Activated CD4-positive, alpha-beta T cell treated with anti-CD3 and anti-CD28 coated beads, Interleukin-10, Interleukin-2, amounts not matched to agents 100 ng/mL and 50 ng/mL, durations not matched to agents 16 hours and 8 hours (primary cell): ENCODE measurements at places on chromosomes 13 and 19.

DNA sequence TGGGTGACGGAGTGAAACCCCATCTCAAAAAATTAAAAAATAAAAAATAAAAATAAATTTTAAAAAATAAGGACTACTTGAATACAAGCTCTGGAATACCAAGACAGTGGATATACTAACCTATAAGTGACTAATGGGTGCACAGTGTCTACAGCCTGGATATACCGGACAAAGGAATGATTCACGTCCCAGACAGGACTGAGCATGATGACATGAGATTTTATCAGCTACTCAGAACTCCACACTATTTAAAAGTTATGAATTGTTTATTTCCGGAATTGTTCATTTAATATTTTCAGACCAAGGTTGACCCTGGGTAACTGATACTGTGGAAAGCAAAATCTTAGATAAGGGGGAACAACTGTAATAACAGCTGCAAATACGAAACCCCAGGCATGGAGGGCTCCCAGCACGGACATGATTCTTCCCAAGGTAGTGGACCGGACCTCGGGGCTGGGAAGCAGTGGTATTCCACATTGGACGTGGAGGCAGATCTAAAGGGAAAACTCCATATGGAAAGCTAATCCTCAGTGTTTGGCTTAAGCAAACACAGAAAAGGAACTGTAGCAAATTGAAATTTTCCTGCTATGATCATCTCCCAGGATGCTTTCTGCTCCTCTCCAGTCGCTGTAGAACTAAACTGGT lies 102.6 kb upstream of the TSHZ3 start:
- no peak for DNase-seq

DNA sequence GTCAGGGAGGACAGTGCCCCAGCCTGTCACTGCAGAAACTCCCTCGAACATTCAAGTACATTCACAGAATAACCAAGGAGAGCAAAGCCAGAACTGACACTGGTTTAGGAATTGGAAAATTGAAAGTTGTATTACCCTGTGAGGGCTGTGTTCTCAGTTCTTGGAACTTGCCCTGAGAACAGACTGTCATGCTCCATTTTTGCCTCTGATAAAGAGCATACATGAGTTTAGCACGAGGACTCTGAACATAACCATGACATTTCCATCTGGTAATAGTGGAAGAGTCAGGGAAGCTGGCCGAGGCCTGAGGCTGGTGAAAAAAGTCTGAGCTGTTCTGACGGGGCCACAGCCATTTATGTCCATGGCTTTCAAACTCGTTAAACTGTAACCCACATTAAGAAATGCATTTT lies 15.2 kb upstream of the SLC25A30 start:
- no peak for DNase-seq

GRCh38 chr19:14265290-14266036 lies 59.5 kb upstream of the ADGRL1 start:
- DNase-seq: no peak

- DNase-seq: no peak
Observed at GRCh38 chr19:5958074-5958850, 19.7 kb downstream of the RANBP3 start.

DNA sequence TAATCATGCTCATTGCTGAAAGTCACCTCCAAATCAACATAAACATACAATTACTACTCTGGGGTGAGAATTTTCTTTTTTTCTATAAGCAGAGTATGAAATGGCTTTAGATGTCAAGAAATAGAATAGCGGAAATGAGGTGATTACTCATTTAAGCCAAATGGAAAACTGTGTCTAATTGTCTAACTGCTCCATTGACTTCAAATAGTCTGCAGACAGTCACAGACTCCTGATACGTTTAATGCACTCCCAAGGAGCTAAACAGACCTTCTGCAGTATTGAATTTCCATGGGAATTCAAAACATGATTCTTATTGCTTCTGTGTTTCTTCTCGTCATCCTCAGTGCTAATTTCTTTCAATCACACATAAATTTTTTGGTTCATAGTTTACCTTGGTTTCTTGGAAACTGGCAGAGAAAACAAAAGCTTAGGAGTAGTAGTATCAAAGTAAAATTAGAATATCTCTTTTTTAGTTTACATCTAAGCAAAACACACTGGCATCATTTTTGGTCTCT lies 865.2 kb upstream of the SLC10A2 start:
- no peak for DNase-seq

DNA sequence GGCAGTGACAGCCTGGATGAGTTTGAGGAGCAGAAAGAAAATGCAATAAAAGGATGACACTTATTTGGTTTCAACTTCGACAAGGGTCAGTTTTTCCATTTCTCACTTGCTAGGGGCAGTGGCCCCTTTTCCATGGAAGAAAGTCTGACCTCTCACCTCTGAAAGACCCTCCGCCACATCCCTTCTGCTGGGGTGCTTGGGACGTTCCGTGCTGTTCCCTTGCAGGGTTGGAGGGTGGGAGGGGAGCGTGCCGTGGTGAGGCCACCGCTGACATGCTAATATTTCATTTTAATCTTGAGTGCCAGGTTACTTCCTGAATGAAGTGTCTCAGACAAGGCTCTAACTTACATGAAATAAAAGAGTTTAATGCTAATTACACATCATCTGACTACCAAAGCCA lies 5.2 kb upstream of the ZNF536 start:
- no peak for DNase-seq

DNA sequence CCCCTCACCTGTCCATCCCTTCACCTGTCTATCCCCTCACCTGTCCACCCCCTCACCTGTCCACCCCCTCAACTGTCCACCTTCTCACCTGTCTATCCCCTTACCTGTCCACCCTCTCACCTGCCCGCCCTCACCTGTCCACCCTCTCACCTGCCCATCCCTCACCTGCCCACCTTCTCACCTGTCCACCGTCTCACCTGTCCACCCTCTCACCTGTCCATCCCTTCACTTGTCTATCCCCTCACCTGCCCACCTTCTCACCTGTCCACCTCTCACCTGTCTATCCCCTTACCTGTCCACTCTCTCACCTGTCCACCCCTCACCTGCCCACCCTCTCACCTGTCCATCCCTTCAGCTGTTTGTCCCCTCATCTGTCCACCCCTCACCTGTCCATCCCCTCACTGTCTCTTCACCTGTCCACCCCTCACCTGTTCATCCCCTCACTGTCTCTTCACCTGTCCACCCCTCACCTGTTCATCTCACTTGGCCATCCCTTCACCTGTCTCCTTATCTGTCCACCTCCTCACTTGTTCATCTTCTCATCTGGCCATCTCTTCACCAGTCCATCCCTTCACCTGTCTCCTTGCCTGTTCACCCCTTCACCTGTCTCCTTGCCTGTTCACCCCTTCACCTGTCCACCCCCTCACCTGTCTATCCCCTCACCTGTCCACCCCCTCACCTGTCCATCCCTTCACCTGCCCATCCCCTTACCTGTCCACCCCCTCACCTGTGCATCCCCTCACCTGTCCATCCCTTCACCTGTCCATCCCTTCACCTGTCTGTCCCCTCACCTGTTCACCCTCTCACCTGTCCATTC lies 12.7 kb upstream of the KANK2 start:
- DNase-seq: no peak

GRCh38 chr13:41196620-41197019 lies 2.3 kb upstream of the KBTBD7 start:
- DNase-seq: no peak

DNA sequence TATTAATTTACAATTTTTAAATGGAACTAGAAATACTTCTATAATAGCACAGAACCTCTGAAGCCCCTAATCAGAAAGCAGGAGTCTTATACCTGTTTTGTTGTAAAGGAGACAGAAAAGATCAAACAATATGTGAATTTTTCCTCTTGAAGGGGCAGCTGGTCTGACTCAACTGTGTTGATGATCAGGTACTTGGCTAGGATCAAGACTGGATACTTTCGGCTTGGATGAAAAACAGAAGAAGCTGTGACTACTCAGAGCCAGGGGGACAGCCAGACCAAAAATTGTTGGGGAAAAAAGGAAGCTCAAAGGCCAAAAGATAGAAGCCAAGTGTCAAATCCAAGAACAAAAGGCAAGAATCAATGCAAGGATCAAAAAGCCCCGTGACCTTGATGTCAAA lies 195.6 kb downstream of the KCTD12 start:
- no peak for DNase-seq

- DNase-seq: no peak
Observed at GRCh38 chr13:76481738-76482137, 404.5 kb downstream of the KCTD12 start.

DNA sequence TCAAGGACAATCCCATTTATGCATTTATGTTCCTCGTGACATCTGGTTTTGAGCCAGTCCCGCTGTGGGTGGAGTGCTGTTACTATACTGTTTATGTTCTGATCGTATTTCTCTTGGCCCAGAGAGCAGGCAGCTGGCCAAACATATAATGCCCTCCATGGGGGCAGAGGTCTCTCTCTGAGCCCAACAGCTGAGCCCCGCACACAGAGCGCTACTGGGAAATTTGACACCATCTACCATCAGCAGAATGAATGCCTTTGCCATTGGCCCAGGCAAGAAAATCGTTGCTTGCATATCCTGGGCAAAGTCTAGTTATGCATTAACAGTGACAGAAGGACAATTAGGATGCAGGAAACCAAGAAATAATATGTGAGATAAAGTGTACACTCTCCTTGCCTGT lies 126.8 kb upstream of the CACNA1A start:
- DNase-seq: no peak

DNA sequence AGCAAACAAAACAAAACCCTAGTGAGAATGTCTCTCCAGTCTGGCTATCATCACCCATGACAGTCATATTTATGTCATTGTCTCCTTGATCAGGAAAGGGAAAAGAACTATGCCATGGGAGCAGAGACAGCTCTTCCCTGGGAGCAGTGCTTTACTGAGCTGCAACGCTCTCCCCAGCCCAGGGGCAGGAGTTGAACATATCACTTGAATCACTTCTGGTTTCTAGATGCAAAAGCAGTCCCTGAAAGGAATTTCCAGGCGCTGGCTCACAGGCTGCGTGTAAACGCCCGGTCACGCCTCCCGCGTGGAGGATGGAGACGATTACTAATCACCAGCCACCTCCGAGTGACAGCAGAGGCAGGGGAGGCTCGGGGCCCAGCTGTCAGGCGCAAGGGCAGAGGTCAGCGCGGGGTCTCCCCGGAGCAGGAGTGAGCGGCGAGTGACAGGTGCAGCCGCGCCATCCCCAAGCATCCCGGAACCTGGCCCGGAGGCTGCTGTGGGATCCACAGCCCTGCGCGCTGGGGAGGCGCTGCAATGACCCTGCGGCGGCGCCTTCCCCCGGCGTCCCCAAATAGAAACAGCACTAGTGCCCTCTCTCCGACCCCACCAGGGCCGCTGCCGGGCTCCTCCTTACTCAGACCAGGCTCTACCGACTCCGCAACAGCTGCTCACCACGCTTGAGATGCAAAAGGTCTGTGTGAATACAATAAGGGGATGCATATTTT lies 23.5 kb upstream of the DCLK1 start:
- DNase-seq: no peak

- peak; percentile 66 for DNase-seq
Observed at GRCh38 chr19:50341091-50341564, 12.0 kb upstream of the KCNC3 start.

DNA sequence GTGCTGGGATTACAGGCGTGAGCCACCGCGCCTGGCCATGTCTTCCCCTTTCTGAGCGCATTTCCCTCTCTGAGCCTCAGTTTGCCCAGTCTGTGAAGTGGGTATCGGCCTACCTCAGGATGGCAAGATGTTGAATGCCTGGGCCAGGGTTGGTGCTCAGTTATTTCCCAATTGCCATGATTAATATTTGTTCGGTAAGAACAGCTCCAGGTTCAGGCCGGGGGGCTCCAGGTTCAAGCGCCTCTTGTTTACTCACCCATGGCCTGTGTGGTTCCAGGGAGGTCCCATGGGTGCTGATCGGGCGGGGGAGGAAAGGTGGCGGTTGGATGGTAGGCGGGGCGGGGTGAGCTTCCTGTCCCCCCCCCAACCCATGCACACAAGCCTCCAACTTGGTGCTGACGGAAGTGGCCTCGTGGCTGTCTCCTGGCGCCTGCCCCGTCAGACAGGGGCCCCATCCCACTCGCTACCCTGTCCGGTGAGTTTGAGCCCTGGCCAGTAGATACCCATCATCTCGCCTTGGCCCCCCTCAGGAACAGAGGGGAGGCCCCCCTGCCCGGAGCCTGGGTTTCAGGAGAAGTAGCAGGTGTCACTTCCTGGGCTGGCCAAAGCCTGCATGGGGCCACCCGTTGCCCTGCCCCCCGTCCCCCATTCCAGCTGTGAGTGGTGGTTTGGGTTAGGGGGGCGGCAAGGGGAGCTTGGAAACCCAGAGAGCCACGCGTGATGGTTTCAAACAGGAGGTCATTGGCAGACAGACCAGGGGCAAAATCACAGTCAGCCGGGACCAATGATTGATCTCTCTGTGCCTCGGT lies at the start of gene FCHO1:
TSS of gene FCHO1 (plus strand) at position 375 of the 809 bp plus-strand sequence. CDS start 3,688 bp downstream, outside the sequence.
- peak; percentile 92 for DNase-seq

GRCh38 chr13:48411147-48411794 lies 1.6 kb downstream of the LPAR6 start:
- no peak for DNase-seq

- DNase-seq: no peak
Observed at GRCh38 chr19:10226021-10226375, 5.1 kb downstream of the S1PR2 start.

DNA sequence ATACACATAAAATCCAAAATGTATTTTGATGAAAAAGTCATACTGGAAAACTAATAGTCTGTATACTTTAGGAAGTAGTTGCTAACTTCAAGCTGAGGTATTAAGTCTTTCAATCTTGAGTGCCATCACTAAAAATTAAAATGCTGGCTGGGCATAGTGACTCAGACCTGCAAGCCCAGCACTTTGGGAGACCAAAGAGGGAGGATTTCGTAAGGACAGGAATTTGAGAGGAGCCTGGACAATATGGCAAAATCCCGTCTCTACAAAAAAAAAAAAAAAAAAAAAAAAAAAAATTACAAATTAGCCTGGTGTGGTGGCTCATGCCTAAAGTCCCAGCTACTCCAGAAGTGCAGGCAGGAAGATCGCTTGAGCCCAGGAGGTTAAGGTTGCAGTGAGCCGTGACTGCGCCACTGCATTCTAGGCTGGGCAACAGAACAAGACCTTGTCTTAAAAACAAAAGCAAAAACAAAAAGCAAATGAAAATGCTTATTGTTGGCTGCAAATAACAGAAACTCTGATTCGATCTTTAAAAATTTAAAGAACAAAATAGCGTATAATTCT lies 1994.2 kb upstream of the PCDH20 start:
- no peak for DNase-seq
